ENCODE measurements at places on chromosomes 2 and 18.

DNA sequence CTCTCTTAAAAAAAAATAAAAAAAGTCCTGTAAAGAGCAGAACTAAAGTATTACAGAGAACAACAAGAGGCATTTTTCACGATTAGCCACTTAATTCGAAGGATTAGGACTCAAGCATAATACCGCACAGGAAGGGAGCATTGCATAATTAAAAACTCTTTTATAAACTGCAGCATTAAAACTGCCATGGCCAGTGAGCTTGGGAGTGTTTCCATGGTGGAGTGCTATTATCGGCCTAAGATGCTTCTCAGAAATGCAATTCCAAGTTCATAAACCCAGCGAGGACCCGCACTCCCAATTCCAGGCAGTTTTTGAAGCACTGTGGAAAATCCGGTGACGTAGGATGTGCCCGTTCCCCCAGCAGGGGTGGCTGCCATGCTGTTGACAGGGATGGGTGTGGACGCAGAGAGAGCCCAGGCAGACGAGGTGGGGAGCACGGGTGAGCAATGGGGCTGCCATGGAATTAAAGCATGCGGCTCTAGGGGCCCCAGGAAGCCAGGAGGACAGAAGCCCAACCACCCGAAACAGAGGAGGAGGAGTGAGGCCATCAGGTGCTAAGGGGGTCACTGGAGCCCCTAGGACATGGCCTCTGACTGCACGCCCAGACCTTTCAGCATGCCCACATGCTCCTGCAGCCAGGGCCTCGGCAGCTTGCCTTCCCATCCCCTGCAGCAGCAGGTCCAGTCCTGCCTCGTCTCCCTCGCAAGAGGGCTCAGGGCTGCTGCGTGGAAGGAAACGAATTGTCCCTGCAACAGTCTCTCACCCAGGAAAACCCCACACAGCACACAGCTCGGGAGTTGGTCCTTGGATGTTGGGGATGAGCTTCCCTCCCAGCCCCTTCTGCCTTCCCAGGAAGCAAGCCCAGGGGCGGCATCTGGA is 233.4 kb downstream of the NDUFA10 start:
- DNase-seq: no peak

DNA sequence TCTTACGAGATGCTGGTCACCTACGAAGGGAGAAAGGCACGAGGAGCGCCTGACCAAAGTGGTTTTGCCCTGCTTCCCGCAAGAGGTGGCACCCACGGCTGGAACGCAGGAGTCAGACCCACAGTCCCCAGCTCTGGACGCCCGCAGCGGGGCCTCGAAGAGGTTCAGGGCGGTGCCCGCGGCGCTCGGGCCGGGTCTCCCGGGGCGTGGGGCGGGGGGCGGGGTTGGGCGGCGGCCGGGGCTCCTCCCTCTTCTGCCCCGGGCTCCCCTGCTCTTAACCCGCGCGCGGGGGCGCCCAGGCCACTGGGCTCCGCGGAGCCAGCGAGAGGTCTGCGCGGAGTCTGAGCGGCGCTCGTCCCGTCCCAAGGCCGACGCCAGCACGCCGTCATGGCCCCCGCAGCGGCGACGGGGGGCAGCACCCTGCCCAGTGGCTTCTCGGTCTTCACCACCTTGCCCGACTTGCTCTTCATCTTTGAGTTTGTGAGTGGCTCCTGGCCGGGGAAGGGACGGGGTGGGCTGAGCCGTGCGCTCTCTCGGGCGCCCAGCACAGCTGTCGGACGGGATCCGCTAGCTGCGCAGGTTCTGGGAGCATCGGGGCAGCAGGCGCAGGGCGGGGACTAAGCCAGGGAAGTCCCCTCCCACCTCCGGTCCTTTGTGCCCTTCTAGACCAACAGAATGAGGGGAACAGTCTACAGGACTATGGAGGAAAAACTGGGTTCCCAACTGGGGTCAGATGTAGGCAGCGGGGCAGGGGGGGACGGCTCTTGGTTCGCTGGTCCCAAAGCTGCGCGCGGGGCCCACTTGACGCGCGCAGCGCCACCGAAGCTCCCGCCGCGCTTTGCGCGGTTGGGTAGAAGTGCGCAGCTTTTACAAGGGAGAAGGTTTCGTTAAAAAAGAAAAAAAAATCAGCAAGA is at the start of gene MAL:
Gene MAL (plus strand): TSS at position 303 of the 914 bp plus-strand sequence. CDS start 85 bp downstream, at position 388.
- DNase-seq: no peak

DNA sequence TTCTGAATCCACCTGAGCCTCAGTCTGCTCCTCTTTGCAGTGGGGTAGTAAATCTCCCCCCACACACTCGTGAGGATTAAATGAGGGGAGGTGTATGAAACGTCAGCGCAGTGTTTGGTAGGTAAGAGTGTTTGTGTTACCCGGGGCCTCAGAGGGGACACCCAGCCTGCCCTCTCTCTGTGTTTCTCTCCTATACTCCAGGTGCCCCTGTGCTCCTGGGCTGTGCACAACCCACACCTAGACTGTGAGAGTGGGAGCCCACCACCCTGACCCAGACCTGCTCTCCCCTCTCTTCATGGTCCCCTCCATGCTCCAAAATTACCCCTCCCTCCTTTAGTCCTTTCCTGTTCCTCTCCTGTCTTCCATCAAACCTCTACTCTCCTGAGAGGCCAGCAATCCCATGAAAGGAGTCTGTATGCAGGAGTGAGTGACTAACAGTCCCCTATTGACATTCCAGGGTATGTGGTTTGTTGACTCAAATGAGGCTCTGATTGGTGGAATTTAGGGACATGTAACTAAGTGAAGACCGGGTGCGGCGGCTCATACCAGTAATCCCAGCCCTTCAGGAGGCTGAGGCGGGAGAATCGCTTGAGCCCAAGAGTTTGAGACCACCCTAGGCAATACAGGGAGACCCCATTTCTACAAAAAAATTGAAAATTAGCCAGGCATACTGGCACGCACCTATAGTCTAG is 10.4 kb downstream of the CIB4 start:
- no peak for DNase-seq

DNA sequence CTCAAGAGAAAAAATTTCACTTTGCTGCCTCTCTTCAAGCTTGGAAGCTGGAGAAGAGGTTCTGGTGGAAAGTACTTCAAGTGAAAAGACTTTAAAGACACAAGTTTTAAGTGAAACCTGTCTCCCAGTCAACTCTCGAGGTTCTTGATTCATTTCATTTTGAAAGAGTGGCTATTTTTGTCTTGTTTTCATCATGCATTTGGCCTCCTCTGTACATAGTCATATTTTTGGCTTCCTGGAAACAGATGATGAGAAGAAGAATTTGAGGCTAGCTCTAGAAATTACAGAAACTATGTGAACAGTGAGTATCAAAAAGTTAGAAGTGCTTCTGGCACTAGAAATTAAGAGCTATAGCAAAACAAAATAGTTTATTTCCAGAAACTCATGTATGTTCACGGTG is 124.8 kb downstream of the DTNA start:
- no peak for DNase-seq

GRCh38 chr2:100852447-100852846 is 32.5 kb downstream of the NPAS2 start:
- DNase-seq: no peak

DNA sequence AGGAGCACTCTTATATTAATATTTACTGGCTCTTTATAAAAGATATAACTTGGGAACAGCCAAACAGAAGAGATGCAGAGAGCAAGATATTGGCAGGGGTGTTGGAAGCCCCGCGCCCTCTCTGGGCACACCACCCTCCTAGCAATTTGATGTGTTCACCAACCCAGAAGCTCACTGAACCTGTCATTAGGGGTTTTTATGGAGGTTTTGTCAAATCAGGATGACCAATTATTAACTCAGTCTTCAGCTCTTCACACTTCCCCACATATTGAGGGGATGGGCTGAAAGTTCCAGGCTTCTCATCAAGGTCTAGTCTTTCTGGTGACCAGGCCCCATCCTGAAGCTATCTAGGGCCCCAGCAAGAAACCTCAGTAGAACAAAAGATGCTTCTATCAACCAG is 10.9 kb upstream of the INO80D start:
- no peak for DNase-seq

GRCh38 chr2:28155086-28155485 is 237.6 kb upstream of the FOSL2 start:
- no peak for DNase-seq

DNA sequence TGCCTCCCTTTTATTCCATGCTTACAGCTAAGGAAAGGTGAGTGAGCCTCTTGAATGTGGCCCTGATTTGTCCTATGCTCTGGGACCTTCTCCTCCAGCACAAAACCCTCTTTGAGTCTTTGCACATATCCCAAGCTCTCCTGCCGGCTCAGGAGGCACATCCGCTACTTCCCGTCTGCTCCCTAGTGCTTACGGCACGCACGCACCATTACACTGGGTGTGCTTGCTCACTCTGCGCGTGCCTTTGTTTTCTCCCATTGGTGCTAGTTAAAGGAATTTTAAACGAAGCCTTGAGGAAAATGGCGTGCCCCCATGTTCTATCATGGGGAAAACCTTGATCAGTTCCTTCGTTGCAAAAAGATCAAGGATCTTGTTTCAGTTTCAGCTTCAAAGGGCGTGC is 7.9 kb upstream of the DGKD start:
- DNase-seq: no peak

- DNase-seq: no peak
These were observed 190.7 kb downstream of the NOL4 start for GRCh38 chr18:34033968-34034367.

- no peak for DNase-seq
These were observed 232.5 kb downstream of the MYT1L start for GRCh38 chr2:2098458-2099167.

DNA sequence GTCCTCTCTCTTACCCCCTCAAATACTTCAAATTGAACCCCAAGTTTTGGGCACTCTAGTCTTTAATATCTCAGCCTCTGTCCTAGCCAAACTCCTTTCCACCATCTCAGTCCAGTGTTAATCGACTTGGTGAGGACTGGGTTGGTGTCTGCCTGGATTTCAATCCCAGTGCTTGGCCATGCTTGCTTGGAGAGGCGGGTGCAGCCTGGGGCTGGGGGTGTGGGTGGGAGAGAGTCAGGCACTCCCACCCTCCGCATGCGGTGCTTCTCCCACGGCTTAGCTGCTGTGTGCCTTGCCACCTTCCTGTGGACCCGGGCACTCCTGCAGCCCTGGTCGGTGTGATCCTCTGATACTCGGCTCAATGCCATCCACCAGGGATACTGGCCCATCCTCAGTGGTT is 220.8 kb upstream of the HDAC4 start:
- no peak for DNase-seq

GRCh38 chr2:191217580-191217979 is 27.6 kb upstream of the MYO1B start:
- no peak for DNase-seq

DNA sequence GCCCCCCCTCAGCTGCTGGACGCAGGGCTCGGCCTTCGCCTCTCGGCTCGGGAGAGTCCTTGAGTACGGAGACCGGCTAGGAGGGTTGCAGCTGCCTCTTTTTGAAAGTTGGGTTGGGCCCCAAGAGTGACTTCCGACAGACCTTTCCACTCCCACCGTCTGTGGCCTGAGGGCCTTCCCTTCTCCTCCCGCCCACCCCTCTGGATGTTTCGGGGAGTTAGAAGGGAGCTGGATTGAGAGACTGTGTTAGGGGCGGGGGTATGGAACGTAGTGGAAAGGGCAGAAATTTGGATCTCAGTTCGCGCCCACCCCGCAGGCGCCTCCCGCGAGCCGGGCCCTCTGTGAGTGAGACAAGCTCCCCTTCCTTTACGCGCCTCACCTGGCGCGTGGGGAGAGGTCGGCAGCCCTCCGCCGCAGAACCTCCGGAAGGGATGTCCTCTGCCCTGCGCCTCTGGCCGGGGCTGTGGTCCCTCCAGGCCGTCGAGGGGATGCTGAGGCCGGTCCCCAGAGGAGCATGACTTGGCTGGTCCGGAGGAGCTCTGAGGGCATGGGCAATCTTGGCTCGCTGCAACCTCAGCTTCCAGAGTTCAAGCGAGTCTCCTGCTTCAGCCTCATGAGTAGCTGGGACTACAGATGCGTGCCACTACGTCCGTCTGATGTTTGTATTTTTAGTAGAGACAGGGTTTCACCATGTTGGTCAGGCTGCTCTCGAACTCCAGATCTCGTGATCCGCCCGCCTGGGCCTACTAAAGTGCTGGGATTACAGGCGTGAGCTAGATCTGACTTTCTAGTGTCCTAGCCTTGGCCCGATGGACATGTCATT is 15.9 kb downstream of the C2orf74 start:
- no peak for DNase-seq

GRCh38 chr18:60122339-60122738 is 222.5 kb downstream of the PMAIP1 start:
- DNase-seq: no peak

- DNase-seq: no peak
These were observed 226.6 kb downstream of the ANKRD30B start for GRCh38 chr18:14974576-14974975.

DNA sequence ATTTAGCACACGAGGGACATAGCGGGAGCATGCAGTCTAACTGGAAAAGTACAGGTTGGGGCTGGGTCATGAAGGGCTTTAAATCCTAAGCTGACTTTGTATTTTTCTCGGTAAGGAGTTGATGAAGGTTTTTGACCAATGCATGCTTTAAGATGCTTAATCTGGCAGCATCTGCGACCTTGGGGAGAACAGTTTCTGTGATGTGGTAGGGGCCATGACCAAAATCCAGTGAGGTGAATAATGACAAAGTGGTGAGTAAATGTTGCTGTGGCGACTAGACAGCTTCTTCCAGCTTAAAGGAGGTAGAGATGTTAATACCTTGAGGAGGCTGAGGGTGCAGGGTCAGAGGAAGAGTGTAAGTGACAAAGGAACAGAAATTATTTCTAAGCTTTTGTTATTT is 174.6 kb upstream of the ALPP start:
- no peak for DNase-seq

DNA sequence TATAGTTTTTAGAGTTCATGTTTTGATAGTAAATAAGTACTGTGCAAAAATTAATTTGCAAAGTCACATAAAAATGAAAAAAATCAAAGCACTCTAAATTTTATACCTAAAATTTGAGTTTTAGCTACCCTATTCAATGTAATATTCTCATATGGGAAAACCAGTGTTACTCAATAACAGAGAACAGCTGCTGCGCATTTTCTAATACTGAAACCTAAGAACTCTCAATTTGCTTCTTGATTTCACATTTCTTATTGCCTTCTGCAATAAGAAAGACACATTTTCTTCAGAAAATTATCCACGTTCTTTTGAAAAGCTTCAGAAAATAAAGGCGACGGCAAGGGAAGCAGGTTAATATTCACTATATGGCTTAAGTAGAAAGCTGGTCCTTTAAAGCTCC is 199.1 kb upstream of the CCDC150 start:
- no peak for DNase-seq

DNA sequence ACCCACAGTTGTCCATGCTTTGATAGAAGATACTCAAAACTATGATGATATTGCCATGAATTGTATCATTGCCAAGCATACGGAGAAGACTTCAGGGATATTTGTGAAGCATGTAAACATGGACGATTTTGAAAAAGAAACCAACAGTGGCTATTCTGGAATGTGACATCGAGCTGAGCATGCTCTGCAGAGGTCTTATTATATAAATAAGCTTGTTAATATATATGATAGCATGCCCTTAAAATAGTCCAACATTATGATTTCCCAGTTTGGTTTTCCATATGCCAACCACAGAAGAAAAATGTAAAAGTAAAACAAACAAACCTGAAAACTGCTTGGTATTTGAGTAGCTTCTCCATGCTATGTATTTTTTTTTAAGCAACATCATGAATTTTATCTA is 159.1 kb downstream of the LNPK start:
- DNase-seq: no peak

Measured in NCI-H1436 treated with DMSO at 0.1 percent for 48 hours (cell line).